ENCODE measurements at places on chromosomes 12 and 14. TPM values are rescaled to one million over a fixed set of nuclear protein-coding genes. Genes with fewer than 3 reads are reported as not detected.

The YEATS4 gene
- 48.4 TPM for total RNA-seq

The TGM1 gene
- total RNA-seq = 1.2 TPM

The SNAPC1 gene
- 14.0 TPM for total RNA-seq

The NFYB gene
- 30.5 TPM for total RNA-seq

The ASB2 gene
- total RNA-seq = 3.5 TPM

The BCL11B gene
- total RNA-seq = 0.26 TPM

The ESRRB gene
- total RNA-seq = 0.18 TPM
